ENCODE measurements at places on chromosomes 3 and 15.

- no peak for DNase-seq
Measured at GRCh38 chr15:60355148-60355857, 42.5 kb downstream of the ANXA2 start.

DNA sequence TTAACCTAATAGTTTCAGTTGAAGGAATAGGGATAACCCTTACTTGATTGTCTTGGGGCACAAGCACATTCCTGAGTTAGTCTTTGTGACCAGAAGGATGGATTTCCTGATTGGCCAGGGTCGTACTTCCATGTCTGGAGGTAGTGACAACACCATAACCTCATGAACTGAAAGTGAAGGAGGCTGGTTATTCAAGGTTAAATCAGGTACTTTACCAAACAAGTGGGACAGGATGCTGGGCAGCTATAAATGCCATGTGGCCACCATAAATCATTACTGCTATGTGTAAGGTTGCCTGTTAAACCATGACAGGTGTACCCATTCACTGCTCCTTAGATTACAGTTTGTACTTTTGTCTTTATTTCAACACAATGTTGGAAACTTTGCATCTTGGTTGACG is 128.3 kb upstream of the SAMMSON start:
- no peak for DNase-seq

DNA sequence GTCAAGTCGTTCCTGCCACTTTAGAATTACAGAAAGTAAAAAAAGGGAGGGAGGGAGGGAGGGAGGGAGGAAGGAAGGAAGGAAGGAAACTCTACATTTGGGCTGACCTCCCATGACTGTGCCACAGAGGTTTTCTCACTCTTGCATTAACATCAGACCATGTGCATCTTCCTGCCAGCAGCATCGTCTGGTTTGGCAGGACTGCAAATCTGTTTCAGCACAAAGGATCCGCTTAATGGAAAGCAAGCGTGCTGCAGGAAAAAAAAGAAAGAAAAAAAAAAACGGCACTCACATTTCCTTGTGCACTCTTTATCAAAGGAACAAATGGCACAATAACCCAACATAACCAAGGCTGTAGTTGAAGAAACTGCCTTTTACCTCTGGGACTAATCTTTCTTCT is 148.8 kb upstream of the HES1 start:
- DNase-seq, result no peak

- no peak for DNase-seq
Measured at GRCh38 chr3:177464392-177465256, 267.3 kb upstream of the TBL1XR1 start.

DNA sequence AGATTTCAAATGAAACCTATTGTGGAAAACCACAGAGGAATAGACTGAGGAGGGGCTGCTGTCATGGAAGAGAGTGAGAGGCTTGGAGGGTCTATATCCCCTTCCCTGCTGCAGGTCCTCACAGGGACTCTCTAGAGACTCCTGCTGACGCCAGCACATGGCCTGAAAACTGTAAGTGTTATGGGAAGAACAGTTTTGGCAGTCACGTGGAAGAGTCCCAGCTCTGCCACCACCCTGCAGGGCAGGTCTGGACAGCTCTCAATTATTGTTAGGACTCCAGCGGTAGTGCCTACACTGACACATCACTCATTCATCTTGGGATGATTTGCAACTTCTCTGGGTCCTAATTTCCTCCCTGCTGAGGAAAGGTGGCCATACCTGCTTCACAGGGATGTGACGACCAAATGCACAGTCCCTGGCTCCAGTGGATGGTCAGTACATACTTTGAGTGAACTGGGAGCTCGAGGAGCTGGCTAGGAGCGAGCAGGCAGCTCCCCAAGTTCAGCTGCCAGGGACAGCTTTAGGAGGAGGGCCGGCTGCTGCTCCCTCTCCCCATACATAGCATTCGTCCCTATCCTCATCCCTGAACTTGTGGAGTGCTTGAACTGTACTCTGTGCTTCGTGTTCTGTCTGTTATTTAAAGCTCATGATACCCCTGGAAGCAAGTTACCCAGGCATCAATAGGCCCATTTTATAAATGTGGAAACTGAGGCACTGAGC is 49.2 kb downstream of the CTXND1 start:
- DNase-seq, result no peak

- no peak for DNase-seq
Measured at GRCh38 chr15:75928680-75929608, 25.3 kb downstream of the FBXO22 start.

GRCh38 chr15:65365229-65365628 is 12.6 kb downstream of the IGDCC3 start:
- no peak for DNase-seq

GRCh38 chr3:185280572-185281365 is 26.9 kb upstream of the EHHADH start:
- no peak for DNase-seq

DNA sequence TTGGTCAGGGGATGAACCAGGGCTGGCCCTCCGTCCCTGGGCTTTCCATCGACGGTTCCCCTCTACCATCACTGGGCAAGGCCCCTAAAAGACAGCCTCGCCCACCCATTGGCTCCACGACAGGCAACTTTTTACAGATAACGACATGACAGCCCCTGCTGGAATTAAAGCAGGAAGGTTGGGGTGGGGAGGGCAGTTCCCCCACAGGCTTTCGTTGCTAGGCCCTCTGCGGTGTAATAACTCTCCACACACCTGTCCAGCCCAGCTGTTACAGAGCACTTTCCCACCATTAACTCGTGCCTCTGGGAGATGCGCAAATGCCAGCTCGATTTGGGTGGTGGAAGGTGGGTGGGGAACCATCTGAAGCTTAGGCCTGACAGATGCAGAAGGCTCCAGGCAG is 264.2 kb upstream of the TLE3 start:
- DNase-seq, result no peak

- DNase-seq, result no peak
Measured at GRCh38 chr15:45829336-45830153, 194.7 kb downstream of the SQOR start.

DNA sequence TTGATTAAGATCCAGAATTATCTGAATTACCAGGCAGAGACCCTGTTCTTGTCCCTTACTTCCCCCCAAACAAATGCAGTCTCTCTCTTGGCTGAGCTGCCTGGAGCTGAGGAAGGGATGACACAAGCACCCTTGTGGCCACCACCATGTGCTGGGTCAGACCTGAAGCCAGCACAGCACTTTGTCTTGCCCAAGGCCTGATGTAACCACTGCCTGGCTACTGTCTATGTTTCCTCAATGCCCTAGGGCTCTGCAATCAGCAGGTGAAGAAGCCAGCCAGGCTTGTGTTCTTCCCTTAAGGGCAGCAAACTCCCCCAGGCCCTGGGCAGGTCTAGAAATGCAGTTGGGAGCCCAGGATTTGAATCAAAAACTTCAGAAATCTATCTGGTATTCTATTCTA is 15.8 kb upstream of the CASR start:
- DNase-seq, result no peak

GRCh38 chr3:74267588-74268184 is 346.8 kb downstream of the CNTN3 start:
- no peak for DNase-seq

Measured in chondrocyte (in vitro differentiated cells).